ENCODE measurements at places on chromosomes 1 and 21.
A peak's percentile ranks its signal among the peaks of the same experiment; 100 is the strongest.

- H3K27me3 ChIP-seq: peaks cover 48% of the 10 kb centered on the region
- peaks cover 7% of the 10 kb centered on the region for H3K4me1 ChIP-seq
- peak overlapping the region; percentile 44 for H3K4me3 ChIP-seq
- H3K27ac ChIP-seq: no peak overlapping the region
- no peaks in the 10 kb centered on the region for H3K36me3 ChIP-seq
- DNase-seq: no peak
Observed at GRCh38 chr1:175599212-175599705, 144.1 kb downstream of the TNR start.

DNA sequence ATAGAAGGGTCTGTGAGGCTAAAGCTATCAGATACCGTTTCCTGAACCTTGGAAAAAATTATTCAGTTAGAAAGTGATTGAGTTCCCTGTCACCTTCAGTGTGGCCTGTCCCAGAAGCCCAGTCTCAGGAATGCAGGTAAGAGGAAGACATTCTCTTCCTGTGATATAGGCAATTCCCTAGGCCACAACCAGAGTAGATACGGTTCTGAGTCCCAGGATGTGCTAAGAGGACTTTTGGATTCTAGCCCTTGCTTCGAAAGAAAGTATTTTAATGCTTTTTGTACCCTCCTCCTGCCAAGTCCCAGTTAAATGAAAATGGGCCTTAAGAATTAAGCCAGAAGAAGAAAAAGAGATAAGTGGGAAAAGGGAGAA, 313.5 kb upstream of the PLXNA2 start:
- H3K36me3 ChIP-seq: no peaks in the 10 kb centered on the region
- H3K27ac ChIP-seq: no peak overlapping the region
- H3K4me1 ChIP-seq: no peaks in the 10 kb centered on the region
- H3K4me3 ChIP-seq: no peak overlapping the region

DNA sequence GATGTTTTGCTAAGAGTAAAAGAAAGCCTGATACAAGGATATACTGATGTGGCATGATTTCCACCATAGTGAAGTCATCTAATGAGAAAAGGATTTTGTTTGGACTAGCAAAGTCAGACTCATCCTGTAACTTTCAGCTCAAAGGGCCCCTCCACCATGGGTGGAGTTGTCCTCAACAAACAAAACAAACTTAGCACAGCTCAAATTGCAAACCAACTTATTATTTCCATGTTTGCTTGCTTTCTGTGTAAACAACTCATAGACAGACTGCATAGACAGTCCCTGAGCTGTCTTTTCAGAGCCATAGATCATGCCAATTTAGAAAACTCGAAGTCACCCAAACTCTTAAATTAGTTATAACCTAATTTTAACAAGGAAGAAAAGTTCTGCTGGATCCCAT, 69.4 kb upstream of the VAV3 start:
- no peaks in the 10 kb centered on the region for H3K36me3 ChIP-seq
- H3K27ac ChIP-seq: no peak overlapping the region
- no peak for DNase-seq
- no peak overlapping the region for H3K4me3 ChIP-seq

DNA sequence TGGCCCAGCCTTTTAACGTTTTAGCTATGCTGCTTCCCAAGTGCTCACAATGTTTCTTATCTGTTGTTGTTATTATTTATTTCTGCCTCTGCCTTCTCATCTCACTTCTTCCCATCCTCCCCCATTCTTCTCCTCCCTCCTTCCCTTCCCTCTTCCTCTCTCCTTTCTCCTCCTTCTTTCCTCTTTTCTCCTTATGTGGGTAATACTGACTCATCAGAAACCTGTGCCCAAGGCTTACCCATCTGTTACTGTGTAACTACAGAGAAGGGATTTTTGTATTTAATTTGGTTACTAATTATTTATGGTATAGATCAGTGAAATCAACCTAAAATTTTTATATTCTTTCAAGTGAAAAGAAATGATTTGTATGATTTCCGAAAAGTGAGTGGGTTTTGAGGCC, 120.3 kb downstream of the KCNK2 start:
- no peaks in the 10 kb centered on the region for H3K4me1 ChIP-seq
- no peaks in the 10 kb centered on the region for H3K36me3 ChIP-seq
- H3K27ac ChIP-seq: no peak overlapping the region
- H3K4me3 ChIP-seq: no peak overlapping the region
- no peak for DNase-seq
- H3K27me3 ChIP-seq: no peaks in the 10 kb centered on the region

- no peaks in the 10 kb centered on the region for H3K27me3 ChIP-seq
- peak overlapping the region; percentile 54 for H3K27ac ChIP-seq
- no peak overlapping the region for H3K4me3 ChIP-seq
- no peaks in the 10 kb centered on the region for H3K36me3 ChIP-seq
Observed at GRCh38 chr1:42046761-42047507, 106.3 kb upstream of the GUCA2B start.
